ENCODE measurements at places on chromosomes 5 and 9. TPM values are rescaled to one million over a fixed set of nuclear protein-coding genes. Genes with fewer than 3 reads are reported as not detected.

FAM221B gene
- not detected for total RNA-seq

SPINK6 gene
- total RNA-seq: not detected

RNF208 gene
- 0.31 TPM for total RNA-seq

UNC13B gene
- total RNA-seq: 0.76 TPM

PTAR1 gene
- total RNA-seq: 59.8 TPM

ABITRAM gene
- 6.9 TPM for total RNA-seq

PCDHB5 gene
- not detected for total RNA-seq

MOB3B gene
- 0.17 TPM for total RNA-seq

MGAT1 gene
- total RNA-seq: 47.5 TPM

TMEM215 gene
- total RNA-seq: not detected

DBH gene
- 0.39 TPM for total RNA-seq

- DNase-seq: no peak
Measured at GRCh38 chr5:111927191-111927590, 170.2 kb upstream of the NREP start.

- no peak for DNase-seq
Measured at GRCh38 chr5:82512025-82512424, 233.9 kb upstream of the RPS23 start.

DNA sequence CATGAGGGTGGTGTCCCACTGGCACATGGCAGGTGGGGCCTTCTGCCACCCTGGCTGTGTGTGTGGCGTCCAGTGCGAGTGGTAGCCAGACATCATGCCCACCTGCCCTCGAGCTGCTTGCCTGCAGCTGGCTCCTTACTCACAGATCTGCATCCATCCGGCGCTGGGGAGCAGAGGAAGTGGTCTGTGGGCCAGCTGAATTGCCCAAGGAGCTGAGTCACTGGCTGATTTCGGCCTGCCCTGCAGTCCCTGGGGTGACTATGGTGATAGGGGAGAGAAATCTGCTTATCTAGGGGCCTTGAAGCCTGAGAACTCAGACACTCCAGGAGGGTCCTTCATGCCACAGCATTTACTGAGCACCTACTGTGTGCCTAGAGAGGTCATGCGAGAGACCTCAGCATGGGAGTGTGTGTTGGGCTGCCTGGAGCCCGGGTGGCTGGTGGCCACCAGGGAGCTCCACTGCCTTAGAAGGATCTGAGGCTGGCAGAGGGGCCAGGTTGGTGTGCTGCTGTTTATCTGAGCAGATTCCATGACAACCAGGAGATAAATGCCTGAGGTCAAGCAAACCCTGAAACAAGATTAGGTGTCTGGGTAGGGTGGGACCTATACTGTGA, 57.1 kb downstream of the SLC22A5 start:
- DNase-seq: peak; percentile 76

DNA sequence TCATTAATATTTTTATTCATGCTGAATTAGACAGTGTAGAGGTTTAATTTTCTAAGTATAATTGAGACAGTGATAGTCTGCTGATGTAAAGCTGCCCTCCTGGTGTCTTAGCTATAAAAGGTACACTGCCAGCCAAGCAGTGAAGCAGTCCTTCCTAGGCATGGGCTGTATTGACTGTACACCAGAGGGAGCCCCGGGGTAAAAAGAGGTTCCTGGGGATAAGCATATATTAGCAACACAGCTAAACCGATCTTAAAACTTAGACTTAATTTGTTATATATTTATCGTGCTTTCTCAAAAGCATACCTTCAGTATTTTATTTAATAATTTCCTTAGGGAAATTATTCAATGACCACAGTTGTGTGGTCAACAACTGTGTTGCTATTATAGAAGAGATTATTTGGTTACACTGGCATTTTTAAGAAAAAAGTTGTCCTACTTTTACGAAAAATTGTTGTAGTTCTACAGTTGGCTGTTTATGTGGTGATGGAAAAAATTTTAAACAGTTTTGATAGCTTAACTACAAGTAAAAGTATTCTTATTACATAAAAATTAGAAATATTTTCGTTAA, 68.8 kb downstream of the ELL2 start:
- DNase-seq: peak; percentile 36

DNA sequence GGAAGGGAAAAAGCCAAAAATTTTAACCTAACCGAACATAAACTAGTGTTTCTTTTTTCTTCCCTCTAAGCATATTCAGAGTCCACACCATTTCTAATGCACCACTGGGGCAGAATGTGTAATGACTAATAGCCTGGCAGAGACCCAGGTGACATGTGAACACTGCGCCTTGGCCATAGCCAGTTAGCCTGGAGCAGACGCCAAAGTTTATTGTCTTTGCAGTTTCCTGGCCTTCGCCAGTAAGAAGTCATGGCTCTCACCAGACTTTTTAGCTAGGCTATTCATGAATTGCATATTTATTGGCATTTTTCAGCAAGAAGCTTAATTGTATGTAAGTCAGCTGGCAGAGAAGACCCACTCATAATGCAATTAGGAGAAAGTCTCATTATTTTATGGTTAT, 182.8 kb upstream of the SLC27A6 start:
- no peak for DNase-seq

DNA sequence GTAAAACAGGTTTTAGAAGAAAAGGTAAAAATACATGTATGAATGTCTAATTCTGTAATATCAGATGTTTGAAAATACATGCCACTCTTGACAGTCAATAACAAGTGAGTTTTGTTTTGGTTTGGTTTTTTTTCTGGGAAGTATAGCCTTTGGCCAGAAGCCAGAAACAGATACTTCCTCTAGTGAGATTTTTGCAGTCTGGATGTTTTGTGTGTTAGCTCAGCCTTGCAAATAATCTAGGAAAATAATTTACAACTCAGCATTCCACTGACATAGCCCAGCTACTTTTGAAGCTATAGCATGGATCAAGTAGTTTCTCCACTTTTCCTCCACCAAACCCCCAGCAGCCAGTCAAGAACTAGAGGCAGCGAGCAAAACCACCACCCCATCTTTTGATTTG, 56.7 kb downstream of the SLC1A1 start:
- DNase-seq: no peak

DNA sequence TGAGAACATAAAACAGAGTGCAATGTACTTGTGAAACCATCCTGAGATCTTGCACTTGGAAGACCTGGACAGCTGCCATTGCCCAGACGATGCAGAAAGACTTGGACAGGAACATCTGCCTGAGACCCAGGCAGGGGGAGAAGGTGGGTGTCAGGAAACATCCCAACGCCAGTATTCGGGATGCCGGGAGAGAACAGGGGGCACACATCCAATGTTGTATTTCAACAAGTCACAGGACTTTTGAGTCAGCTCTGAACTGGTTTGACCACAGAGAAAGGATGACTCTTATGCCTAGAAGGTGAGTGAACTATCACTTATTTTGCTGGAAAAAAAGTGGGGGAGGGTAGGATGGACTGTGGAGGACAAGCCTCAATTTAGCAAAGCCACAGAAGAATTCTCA, 124.6 kb downstream of the ROR2 start:
- no peak for DNase-seq

- DNase-seq: no peak
Measured at GRCh38 chr5:95779611-95780010, 42.9 kb downstream of the GLRX start.

DNA sequence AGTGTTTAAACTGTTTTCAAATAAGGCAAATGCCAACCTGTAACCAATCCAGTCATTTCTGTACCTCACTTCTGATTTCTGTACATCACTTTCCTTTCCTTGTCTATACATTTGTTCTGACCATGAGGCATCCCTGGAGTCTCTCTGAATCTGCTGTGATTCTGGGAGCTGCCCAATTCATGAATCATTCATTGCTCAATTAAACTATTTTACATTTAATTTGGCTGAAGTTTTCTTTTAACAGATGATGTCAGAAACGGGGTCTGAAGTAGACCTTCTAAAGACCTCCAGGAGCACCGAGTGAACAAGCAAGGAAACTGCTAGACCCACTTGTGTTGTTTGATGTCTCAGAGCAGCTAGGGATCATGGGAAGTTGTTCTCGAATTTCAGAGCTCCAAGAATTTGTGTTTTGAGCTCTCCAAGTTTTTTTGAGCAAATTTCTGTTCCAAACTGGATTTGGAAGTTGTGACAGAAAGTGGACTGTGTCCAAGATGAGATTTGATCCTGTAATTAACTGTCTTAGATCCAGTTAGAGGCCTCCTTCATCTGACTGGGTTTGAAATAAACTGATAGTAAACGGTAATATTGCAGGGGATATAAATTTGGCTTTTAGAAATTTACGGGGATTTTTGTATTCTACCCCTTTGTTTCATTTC, 490.8 kb upstream of the ST8SIA4 start:
- DNase-seq: no peak

DNA sequence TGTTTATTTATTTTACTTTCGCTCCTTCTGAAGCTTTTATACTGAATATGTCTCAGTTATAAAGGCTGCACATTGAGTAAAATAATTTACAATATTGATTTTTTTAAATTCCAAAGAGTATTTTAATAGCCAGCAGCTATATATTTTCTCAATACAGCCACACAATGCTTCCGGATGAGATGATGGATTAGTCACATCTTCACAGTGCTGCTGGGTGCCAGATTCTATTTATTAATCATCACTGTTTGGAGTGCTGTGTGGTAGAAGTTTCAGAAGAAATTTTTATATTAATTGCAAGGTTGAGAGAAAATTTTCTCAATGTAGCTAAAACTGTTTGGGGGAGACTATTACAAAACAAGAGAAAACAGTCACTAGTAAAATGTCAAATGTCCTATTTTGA, 989.8 kb downstream of the TLE4 start:
- DNase-seq: no peak

DNA sequence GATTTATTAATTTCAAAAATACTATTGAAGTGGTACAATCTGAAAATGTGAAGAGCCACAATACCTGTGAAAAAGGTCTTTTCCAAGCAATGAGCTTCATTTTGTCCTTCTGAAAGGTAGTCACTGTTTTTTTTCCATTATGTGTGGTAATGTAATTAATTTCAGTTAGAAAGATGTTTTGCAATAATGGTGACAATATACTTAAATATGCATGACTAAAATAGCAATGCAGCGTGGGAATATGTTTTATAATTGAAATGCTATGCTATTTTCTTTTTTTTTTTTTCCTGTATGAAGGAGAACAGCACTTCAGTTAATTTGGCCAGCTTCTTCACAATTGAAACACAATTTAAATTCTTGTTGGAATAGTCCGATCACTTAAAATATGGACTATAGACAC, 41.9 kb downstream of the NPR3 start:
- no peak for DNase-seq

DNA sequence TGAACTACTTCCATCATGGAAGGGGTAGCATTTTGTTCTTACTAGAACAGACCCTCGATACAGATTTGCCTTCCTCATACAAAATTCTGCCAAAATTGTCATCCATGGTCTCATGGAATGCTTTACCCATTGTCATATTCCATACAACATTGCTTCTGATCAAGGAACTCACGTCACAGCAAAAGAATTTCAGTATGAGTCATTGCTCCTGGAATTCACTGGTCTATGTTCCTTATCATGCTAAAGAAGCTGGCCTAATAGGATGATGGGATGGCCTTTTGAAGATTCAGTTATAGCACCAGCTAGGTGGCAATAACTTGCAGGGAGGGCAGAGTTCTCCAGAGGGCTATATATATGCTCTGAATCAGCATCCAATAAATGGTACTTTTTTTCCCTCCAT, 18.2 kb upstream of the FNIP1 start:
- DNase-seq: no peak

DNA sequence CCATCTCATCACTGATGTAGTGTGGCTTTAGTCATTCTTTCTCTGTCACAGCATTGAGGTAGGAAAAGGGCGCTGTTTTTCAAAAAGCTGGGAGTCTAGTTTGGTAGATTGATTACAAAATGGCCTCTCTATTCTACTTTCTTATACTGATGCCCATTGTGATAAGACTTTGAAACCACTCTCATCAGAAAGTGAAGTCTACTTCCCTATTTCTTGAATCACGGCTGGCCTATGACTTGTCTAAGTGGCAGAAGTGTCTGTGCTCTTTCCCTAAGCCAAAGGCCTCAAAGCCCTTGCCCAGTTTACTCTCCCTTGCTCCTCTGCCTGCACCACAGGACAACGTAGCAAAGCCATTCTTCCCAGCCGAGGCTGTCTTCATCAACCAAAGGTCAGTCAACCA, 83.0 kb upstream of the IL33 start:
- no peak for DNase-seq

DNA sequence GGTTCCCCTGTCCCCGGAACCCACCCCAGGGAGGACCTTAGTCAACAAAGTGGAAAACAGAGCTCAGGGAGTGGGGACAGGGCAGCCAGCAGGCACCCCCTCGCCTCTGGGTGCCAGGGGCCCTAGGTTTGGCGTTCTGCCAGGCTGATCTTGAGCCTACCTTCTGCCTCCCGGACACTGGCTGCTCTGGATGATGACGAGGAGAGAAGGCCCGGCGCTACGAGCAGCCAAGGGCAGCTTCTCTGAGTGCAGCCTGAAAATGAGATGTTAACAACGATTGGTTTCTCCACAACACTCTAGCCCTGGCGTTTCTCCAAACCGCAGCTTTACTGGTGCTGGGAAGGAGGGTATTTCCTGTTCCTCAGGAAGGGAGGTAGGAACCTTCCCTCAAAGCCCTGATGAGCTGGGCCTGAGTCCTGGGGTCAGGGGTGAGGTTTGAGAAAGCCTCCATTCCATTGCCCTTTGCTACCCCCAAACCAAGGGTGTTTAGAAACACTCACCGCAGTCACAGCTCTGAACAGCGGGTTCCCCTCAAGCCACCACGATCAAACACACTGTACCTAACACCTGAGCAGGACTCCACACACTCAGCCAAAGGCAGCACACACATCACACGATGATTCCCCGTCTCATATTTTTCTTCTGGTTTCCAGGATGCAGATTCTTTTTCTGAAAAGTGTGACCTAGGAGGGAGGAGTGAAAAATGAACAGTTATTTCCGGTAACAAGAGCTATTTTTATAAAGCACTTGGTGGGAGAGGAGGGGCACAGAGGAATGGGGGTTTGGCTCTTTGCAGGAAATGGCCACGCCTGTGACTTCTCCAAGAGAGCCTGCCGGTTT, at the start of gene STING1:
Gene STING1, minus strand, starts transcription at position 709 of the 840 bp plus-strand sequence. CDS start 1,054 bp downstream, outside the sequence.
- DNase-seq: peak; percentile 77

GRCh38 chr9:84340535-84340934, at the start of gene SLC28A3:
TSS of gene SLC28A3 (minus strand) at chr9:84340758. CDS start at chr9:84340633, 125 bp downstream.
- DNase-seq: no peak

DNA sequence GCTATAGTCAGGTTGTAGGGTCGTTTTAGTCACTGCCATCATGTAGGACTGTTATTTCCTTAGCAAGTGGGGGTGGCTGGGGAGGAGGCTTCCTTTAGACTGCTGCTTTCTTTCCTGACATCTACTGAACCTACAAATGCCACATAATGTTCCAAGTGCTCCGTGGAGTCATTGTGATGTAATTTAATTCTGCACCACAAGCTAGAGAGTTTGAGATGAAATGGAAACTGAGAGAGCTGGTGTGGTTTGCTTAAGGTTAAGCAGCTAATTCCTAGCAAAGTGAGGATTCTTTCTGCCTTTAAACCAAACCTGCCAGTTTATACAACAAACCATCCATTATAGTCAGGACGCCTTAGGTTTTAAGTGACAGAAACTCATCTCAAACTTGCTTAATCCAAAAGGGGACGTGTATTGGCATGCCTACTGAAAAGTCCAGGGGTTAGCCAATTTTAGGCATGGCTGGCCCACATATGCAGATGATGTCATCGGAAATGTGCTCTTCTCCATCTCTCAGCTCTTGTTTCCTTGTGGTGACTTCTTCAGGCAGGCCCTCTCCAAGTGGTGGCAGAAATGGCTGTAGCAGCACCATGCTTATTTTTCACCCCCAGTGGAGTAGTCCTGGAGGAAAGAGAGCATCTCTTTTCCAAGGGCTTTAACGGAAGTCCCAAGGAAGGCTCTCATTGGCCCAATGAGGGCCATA, 30.5 kb downstream of the ZNF618 start:
- DNase-seq: no peak
